G401 (cell line): ENCODE measurements at places on chromosomes 5 and 9.

DNA sequence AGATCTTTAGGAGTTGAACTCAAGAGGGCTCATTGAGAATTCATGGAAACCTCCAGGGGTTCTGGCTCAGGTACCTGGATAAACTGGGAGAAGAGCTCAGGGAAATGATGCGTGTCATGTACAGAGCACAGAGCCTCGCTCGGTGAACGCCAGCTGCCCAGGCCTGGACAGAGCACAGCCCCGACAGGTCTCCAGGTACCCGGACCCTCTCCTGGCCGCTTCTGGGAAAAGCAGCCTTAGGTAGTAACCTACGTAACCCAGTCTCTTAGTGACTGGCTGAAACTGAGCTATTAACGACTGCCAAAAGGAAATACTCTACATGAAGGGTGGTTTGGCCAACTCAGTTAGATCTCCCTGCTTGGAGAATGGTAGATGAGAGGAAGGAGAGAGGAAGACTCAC lies 157.4 kb downstream of the TTLL11 start:
- DNase-seq = peak; percentile 51

- DNase-seq = no peak
Measured at GRCh38 chr5:52767217-52767743, 20.4 kb upstream of the ITGA1 start.

- DNase-seq = no peak
Measured at GRCh38 chr9:105281926-105282325, 37.5 kb downstream of the SLC44A1 start.

- no peak for DNase-seq
Measured at GRCh38 chr9:3262826-3263529, 262.8 kb downstream of the RFX3 start.

DNA sequence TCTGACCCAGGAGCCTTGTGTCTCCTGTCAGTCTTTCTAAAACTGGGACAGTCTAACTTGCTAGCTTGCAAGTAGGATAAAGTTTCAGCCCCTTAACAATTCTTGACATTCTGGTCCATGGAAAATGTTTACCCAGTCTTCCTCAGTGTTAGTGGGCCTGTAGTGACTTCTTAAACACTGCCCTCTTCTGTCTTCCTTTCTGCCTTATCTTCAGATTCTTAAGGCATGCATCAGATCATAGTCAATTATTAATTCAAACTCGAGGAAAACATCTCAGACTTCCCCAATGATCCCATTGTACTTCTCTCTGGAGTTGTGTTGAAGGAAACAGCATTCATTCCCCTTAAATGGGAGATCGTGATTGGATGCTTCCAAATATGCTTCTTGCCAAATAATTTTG lies 1199.8 kb downstream of the DTWD2 start:
- DNase-seq = no peak

- DNase-seq = peak; percentile 65
Measured at GRCh38 chr9:123349691-123350480, 6.1 kb upstream of the CRB2 start.
